ENCODE measurements at places on chromosomes 12 and 14.

GRCh38 chr12:15811214-15812127 lies 22.3 kb upstream of the EPS8 start:
- DNase-seq = no peak

DNA sequence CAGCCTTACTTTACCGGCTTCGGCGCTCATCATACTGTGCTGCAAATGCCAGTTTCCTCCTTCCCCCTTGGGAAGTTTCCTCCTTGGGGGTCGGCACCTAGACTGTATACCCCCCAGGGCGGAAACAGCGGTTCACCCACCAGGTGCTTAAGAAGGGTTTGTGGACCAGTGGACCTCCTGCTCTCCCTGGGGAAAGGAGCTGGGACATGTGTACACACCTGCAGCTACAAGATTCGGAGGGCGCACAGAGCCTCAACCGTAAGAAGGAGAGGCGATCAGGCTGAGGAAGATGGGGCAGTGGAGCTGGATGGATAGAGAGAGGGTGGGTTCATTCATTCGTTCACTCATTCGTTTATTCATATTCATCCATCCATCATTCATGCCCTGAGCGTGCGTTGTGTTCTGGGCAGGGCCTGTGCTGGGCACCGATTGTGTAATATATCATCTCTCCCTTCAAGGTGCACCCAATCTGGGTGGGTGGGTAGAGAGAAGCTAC lies 717 bp upstream of the ZNF839 start:
- DNase-seq = no peak

GRCh38 chr12:51601241-51601640 lies 10.2 kb downstream of the SCN8A start:
- no peak for DNase-seq

GRCh38 chr12:52508211-52508610 lies 12.0 kb downstream of the KRT5 start:
- DNase-seq = no peak

DNA sequence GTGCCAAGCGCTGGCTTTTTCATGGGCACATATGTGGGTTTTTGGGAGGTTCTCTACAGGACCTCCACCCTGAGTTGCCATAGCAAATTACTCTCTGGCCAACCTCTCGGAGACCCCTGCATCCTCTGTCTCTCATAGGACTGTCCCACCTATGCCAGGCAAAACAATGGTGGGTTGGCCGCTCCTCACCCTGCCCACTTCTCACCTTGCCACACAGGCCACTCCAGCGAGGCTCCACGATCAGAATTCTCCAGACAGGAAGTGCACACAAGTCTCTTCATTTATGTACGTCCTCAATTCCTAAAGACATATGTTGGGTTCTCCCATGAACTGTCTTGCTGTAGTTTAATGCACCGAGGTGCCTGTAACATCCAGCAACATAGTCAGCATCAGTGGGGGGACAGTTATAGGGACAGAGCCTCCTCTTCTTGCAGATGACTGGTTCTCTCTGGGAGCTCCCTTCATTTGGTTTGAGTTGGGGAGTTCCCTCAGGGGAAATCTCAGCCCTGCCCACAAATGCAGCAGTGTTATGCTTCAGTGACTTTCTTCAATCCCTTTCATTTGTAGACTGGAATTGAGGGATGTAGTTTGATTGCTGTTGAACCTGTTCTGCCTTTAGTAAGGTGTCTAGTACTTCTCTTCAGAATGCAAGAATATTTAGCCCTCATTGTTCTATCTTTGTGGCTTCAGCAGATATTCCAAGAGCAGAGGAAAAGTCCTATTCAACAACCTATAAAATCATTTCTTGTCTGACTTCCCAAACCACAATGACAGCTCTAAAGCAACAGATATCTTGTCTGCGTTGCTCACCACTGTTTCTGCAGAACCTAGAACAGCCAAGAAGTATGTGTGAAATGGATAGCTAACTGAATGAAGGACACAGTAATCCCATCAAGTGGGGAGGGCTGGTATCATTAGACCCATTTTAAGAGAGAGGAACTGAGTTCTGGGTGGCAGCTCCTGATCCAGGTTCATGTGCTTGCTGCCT lies 2.8 kb upstream of the LTBP2 start:
- DNase-seq = peak; percentile 59

- DNase-seq = no peak
Observed at GRCh38 chr14:74517731-74518130, 24.2 kb downstream of the ISCA2 start.

DNA sequence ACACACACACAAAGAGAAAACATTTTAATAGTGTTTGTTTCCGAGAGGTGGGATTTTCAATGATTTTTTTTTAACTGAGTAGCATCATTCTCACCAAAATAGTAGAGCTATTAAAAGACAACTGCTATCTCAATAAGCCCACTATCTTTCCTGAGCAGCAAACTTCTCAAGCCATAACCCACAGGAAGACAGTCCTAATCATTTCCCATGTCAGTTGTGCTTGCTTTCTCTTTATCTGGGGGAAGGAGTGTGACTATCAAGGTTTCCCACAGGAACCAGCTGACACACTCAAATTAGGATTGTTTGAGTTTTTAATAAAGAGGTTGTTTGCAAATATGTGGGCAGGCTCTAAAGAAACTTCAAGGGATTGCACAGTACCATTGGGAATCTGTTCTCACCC lies 4.9 kb upstream of the MAX start:
- no peak for DNase-seq

DNA sequence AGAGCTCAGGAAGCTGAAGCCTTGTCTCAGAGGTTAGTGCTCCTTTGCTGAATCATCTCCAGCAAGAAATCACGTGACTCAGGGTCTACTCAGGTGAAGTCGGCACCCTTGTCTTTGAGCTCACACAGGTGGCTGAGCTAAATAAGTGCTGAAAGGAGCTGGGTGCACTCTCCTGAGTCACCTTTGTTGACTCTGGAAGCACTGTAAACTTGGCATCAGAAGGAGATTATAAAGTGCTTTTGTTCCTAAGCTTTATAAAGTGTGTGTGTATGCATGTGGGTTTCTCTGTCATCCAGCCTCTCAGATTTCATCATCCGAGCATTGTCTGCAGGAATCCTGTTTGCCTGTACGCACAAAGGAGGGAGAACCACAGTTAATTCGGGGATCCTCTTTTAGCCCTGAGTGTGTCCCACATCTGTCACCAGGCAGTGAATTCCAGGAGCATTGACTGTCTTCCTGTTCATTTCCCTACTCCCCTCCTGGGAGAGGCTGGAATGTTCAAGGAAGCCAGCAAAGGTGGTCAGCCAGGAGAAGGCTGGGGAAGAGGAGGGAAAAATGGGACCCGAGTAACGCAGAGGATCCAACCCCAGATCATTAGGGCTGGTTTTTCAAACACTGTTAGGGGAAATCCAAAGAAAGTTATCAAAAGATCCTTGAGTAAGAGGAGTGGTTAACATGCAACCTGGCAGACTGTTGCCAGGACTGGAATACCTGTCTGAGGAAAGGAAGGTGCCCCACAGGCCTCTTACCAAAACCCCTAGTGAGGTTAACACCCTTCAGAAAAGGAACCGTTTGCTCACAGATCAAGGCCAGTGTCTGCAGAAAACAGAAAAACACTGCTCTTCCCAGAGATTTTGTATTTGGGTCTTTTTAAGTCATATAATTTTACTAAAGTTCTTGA lies 157.5 kb upstream of the HIF1A start:
- DNase-seq = no peak

DNA sequence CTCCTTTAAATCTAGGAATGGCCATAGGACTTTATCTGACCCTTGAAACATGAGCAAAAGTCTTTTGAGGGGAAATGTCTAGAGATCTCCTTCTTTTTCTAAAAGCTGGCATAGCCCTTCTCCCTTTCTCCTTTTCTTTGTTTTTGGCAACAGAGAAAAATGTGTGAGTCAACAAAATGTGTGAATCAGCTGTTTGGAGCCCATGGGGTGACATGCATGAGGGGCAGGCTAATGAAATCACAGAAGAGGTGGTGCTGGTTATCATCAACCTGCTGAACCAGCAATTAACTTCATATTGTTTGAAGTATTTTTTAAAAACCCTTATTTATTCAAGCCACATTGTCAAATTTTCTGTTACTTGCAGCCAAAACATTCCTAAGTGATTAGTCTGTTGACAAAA lies 132.3 kb downstream of the CCDC59 start:
- no peak for DNase-seq

DNA sequence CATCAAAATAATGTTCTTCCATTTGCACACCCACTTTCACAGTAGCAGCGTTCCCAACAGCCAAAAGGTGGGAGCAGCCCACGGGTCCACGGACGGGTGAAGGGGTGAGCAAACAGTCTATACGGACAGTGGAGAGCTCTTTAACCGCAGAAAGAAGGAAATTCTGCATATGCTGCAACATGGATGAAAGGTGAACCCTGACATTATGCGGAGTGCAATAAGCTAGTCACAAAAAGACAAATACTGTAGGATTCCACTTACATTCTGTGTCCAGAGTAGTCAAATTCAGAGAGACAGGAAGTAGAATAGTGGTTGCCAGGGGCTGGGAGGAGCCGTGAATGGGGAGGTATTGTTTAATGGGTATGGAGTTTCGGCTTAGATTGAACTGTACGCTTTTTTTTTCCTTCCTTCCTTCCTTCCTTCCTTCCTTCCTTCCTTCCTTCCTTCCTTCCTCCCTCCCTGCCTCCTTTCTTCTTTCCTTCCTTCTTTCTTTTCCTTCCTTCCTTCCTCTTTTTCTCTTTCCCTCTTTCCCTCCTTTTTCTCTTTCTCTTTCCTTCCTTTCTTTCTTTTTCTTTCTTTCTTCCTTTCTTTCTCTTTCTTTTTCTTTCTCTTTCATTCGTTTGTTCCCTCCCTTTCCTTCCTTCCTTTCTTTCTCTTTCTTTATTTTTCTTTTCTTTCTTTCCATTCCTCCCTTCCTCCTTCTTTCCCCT lies 15.8 kb upstream of the ANKRD9 start:
- DNase-seq = peak; percentile 46

DNA sequence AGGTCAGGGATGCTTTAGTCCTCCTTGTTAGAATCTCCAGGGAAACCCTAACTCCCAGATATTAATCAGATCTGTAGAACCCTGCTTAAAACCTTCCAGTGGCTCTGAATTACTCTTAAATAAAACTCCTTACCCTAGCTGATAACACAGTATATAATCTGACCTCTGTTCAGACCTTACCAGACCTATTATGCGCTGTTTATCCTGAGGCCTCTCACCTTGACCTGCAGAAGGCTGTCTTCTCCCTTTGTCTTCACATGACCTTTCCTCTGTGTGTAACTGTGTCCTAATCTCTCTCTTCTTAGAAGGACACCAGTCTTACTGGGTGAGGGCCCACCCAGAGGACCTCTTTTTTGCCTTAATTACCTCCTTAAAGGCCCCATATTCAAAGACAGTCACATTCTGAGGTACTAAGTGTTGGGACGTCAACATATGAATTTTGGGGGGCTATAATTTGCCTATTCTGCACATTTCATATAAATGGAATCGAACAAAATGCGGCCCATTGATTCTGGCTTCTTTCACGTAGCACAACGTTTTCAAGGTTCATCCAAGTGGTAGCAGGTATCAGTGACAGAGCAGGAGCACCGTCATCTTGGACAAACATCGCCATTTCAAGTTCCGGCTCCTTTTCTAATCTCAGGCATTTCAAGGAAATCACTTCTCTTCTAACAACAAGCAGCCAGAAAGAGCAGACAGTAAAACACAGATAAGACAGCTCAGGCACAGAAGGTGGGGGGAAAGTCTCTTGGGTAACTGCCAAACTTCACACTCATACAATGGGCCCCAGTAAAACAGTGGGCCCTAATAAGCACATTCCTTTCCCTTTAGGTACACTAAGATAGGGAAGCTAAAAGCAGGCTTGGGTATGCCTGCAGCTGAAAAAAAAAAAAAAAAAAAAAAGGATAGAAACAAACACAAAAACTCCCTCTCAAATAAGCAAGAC lies 200.2 kb upstream of the NUDT4 start:
- DNase-seq = no peak

DNA sequence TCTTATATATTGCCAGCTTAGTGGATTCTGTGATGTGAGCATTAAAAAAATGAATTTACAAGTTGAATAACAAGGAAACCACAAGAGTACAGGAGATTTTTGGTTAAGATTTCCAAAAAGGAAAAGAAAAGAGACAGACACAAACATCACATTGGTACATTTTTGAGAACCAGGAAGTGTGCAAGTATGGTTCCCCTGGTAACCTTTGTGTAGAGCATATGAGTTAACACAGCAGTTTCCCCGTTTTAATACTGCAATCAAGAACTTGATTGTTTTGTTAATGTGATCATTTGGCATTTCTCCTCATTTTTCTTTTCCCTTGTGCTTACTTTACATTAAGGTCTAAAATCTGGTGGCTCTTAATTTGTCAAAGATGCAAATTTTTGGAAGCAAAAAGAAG lies 490.4 kb upstream of the ATP2B1 start:
- DNase-seq = peak; percentile 28

- no peak for DNase-seq
Observed at GRCh38 chr12:93804392-93805179, 127.4 kb downstream of the CRADD start.

DNA sequence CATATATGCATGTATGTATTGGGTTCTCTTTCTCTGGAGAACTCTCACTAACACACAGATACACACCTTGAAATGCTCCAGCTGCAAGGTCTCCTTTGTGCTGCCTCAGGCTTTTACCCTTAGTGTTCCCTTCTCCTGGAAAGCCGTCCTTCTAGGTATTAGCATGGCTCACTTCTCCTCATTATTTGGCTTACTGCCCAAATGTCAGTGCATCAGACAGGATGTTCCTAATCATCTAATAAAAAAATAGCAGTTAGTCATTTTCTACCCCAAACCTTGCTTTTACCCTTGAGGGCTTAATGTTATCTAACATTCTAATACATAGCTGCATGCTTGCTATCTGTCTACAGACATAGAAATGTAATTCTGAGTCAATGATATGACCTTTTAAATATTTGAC lies 109.0 kb upstream of the SLC16A7 start:
- no peak for DNase-seq

DNA sequence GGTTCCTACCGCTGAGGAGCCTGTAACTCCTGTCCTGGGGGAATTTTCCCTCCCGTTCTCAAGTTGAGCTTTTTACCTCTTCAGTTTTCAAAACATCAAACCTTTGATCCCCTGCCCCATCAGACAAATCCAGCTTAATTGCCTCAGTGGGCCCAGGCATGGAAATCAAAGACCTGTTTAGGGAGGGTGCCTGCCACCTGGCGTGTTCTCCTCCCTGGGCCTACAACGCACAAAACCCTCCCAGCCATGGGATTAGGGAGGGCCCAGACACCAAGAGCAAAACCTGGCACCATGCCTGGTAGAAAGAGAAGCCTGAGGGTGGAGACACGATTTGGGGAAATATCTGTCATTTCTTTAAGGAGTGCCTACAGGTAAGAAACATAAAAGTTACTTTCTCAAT lies 672.9 kb downstream of the BCL11B start:
- DNase-seq = no peak

- DNase-seq = no peak
Observed at GRCh38 chr12:16043480-16043879, 132.3 kb downstream of the DERA start.

- DNase-seq = peak; percentile 13
Observed at GRCh38 chr14:63155511-63156185, 48.6 kb upstream of the RHOJ start.

Measured in inflammatory macrophage treated with lipopolysaccharide for 1 hour (primary cell).